Uterus (tissue), 4 donors: ENCODE measurements at places on chromosomes 2 and 18.

- no peak for DNase-seq
Observed at GRCh38 chr2:232434091-232434490, 21.9 kb upstream of the ALPI start.

DNA sequence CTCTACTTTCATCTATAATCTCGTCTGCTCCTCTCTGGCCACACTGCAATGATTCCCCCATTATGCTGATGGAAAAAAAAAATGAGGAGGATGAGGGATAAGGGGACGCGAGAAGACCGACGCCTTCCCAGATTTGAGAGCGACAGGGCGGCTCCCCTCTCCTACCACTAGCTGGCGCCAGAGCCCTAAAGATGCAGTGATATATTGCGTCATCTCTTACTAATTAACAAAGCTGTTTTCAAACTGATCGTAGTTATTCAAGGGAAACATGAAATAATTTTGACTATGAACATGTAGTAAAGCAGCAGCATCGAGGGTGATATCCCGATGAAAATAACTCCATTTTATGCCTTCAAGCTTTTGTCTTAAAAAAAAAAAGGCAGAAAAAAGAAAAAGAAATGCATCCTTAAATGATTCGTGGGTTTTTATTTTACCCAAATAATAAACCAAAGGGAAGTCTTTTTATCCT is 48.0 kb upstream of the HNRNPA3 start:
- DNase-seq: peak; percentile 88

DNA sequence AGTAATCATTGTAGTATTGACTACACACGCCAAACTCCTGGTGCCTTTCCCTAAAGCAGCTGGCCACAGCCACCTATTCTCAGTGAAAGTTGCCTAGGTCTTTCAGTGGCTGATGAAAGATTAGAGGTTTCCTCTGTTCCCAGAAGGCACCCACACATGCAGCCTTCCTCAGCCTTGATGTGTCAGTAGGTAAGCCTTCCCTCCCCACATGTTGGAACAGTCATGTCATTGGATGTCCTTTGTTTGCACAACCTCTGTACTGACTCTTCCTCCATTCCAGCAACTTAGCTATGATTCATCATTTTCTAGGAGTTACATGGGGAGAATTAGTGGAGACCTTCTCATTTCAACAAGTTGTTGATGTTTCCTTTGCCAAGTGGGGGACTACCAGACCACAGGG is 630.8 kb upstream of the SLC39A10 start:
- no peak for DNase-seq

GRCh38 chr2:100753444-100753843 is 66.5 kb upstream of the NPAS2 start:
- DNase-seq: no peak

DNA sequence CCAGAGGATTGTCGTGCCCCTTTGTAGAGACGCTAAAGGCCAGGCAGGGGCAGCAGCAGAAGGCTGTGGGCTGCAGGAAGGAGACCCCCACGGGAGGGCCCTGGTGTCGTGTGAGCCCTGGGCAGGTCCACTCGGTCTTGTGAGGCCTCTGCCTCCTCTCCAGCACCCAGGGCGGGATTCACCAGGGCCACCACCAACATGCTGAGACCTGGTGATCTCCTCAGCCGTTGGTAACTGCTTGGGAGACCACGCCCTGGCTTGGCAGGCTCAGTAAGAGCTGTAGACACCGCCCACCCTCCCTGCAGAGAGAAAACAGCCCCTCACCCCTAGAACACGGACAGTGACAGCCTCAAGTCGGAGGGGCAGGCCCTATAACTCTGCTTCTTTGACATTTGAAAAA is 21.1 kb downstream of the MBP start:
- no peak for DNase-seq

DNA sequence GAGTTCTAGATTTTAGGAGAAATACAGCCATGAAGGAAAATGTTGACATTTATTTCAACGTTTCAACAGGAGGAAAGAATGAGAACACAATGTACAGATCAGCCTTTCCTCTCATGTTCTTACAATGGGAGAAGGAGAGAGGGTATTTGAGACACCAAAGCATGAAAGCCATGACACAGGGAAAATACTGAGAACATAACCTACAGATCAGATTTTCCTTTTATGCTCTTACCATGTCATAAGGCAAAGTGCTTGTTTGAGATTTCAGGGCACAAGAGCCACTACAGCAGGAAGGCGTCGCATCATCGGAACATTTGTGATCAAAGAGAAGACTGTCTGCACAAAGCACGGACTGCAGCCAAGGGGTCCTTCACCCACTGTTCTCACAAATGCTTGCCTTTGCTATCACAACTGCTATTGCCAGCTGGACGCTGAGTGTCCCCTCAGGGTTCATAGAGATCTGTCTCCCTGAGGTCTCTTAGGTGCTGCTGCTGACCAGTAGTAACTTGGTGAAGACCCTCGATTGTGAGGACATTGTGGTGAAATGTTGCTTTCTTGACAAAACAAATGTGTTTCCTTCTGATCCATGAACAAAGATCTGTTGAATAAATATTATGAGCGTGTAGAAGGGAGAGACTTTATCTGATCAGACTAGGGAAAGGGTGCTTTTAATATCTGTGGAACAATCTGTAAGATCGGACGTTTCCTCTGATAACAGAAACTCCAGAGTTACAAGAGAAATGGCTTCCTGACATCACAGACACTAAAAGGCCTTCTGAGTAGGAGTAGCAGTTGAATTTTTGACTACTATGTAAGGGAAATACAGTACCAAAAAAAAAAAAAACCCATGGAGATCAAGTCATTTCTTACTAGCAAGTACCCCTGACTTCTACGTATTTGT is 6.4 kb upstream of the IL1RL1 start:
- DNase-seq: no peak

GRCh38 chr2:235934774-235935484 is 233.3 kb downstream of the GBX2 start:
- no peak for DNase-seq
